ENCODE measurements at places on chromosomes 4 and X.

DNA sequence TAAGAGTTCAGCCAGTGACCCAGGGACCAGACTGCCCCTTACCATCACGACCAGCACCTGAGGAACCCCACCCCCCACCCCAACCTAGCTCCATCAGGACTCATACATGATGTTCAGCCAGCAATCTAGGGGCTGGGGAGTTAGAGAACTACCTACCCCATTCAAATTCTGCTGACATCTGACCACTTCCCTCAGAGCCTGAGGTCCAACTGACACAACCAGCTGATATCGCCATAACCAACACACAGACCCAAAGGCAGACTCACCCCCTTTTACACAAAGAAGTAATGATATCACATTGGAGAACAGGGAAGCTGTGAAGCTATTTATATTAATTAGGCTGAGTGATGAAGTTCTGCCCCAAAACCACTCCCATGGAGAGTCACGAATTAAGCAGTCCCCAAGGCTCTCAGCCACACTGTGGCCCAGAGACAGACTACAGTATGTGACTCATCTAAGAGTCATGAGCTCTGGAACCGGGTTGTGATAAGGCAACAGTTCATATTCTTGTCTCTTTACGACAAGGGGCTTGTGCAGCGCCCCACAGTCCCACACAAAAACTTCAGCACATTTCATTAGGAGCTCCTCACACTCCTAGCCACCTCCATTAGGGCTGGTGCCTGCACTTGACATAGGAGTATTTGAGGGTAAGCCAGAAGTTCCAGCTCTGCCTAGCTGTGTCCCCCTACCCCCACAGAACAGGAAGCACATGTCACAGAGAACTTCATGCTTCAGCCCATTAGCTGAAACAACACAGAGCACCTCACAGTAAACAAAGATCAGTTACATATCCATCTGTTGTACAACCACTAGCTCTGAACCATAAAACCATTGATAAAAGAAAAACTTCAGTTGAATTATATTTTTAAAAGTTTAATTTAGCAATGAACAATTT lies 184.7 kb upstream of the ZCCHC13 start:
- DNase-seq: no peak

DNA sequence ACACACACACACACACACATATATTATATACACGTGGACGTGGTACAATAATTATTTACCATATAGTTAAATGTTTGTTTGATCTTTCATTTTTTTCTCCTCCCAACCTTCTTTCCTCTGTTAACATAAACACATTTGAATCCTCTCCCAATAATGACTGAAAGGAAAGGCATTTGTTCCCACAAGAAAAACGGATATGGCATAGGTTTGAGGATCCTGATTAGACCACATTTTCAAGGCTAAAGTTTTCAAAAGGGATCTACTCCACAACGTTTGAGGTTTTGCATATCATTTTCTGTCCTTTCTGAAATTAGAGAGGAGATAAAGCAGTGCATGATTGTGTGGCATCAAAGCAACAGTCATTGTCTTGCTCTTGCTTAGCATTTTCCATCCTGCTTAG lies 1883.4 kb downstream of the STIM2 start:
- no peak for DNase-seq

- no peak for DNase-seq
Measured at GRCh38 chr4:70749313-70749712, 27.5 kb downstream of the RUFY3 start.

- no peak for DNase-seq
Measured at GRCh38 chr4:118683513-118683912, 1.7 kb upstream of the METTL14 start.

All from GM13976 (cell line).